ENCODE measurements at places on chromosomes 11 and 22.

DNA sequence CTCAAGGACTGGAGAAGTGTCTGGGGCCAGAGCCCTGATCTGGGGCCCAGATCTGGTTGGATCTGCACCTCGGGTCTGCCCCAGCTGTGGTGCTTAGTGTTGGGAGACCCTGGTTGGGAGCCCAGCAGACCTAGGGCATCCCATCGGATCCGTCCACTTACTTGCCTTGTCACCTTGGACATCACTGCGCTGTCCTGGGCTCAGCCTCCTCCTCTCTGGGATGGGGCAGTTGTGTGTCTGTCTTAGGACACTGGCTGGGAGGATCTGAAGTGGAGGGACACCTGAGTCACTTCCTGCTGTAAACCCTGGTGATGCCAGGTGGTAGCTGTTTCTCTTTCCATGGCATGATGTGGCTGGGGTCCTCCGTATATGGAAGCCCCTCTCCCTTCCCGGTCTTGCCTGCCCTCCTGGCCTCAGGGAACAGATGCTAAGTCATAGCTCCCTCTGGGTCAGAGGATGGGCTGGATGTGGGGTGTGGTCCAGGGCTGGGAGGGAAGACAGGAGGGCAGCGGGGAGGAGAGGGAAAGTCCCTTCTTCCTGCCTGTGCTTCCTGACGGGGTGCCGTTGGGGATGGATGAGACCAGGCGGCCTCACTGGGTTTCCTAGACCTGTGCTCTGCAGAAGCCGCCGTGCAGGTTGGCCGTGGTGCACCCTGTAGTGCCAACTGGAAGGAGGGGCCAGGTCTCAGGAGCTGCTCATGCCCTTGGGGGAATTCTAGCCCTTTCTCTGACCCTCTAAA lies 12.1 kb upstream of the OMP start:
- DNase-seq = no peak

DNA sequence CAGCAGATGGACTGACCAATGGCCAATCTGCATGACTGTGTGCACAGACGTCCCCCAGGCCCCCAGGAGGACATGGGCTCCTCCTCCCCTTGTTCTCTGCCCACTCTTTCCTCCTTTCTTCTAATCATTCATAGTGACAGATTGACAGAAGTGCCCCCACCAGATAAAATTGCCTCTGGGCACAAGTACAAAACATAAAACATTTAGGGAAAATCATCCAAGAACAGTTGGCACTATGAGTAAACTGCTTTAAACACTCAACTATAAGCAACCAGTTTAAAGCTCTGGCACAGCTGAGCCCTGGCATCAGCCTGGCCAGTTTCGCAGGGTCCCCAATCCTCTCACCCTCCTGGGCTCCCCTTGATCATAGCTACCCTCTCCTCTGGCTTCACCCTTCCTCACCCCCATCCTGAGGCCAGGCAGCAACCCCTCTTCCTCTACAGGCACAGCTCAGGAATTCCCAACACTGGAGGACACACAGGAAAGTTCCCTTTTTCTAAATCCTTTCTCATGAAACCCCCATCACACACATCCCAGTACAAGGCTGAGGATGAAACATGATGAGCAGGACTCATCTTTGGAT lies 232.9 kb downstream of the BUD13 start:
- DNase-seq = no peak

DNA sequence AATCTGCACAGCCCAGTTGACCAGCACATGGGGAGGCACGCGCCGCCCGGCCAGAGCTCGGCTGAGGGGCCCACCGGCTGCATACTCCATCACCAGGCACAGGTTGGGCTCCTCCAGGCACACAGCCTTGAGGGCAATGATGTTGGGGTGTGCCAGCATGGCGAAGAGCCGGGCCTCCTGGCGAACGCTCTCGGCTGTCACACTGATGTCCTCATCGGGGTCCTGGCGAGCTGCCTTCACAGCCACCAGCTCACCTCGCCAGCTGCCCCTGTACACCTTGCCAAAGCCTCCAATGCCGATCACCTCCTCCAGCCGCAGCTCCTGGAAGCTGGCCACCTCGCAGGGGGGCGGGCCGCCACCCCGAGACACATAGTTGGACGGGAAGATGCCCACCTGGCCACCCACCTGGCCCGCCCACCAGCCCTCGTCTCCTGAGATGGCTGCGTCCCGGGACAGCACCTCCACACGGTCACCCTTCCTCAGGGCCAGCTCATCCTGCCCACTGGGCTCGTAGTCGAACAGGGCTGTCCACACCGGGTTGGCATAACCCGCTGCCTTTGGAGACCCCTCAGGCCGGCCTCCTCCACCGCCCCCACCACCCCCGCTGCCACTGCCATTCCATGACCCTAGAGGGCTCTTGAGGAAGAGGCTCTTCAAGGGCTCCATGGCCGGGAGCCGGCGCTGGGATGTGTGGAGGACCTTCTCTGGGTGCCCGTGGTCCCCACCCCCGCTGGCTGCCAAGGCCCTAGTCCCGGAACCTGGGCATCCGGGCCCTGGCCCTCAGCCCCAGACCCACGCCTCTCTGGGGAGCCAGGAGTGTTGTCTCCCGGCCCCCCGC lies 711 bp downstream of the MAP3K11 start:
- no peak for DNase-seq

DNA sequence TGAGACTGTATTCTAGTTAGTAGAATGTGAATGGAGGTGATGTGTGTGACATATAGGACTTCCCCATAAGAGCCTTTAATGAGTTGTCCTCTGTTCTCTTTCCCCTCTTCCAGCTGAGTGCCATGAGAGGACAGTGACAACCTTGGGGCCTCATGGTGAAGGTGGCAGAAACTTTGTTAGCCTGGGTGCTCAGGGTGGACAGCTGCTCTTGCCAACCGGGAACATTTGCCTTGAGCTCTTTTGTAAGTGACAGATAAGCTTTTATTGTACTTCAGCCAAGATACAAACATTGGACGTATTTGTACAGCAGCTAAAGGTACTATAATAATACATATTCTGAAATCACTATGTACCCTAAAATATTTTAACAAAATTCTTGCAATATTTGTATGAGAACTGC lies 33.0 kb upstream of the PLET1 start:
- no peak for DNase-seq

DNA sequence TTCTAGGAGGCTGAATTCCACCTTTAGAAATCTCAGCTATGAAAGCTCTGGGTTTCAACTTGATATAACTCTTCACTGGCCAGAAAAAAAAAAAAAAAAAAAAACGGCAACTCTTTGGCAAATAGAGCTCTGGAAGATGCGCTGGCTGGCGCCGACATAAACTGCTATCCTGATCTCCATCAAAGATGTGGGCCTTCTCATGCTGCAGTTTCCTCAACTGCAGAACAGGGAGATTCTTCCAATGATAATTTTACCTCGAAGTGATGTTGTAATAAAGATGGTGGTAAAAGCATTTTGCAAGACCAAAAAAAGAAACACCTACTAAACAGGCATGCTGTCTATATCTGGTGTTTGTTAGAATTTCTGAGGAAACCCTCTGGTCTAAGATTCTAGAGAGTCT lies 20.3 kb downstream of the FLI1 start:
- DNase-seq = no peak

GRCh38 chr11:68331338-68331947 lies 19.1 kb downstream of the LRP5 start:
- DNase-seq = no peak

- no peak for DNase-seq
These were observed 7.1 kb downstream of the DCHS1 start for GRCh38 chr11:6648501-6648900.

GRCh38 chr11:70549386-70549785 lies 151.1 kb downstream of the CTTN start:
- no peak for DNase-seq

- no peak for DNase-seq
These were observed 30.6 kb downstream of the PRCP start for GRCh38 chr11:82869657-82870056.

GRCh38 chr11:48066881-48067800 lies 86.8 kb downstream of the PTPRJ start:
- DNase-seq = peak; percentile 68

Measured in fibroblast of skin of abdomen (primary cell).